ENCODE measurements at places on chromosomes 5 and 9.

DNA sequence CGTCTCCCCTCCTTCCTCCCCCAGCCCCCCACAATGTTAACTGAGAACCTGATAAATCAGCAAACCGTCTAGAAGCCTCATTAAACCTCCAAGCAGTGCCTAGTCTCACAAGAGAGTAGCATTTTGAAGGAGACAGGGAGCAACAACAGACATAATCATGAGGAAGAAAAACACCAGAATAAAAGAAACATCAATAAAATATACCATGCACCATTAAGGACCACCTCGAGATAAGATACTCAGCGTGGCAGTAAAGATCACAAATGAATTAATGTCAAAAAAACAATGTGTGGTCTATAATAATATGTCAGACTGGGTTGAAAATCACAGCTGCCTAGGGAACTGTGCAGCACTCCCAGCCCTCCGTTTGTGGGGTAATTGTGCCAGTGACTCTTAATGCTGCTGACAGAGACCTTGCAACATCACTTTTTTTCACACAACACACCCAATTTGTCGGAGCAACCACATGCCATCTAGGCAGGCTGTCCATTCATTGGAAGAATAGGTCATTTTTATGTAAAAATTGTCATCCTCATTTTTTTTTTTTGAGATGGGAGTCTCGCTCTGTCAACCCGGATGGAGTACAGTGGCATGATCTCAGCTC is 450.8 kb upstream of the WWC1 start:
- peak; percentile 65 for DNase-seq

GRCh38 chr9:36049408-36049807 is 12.7 kb downstream of the RECK start:
- no peak for DNase-seq

- no peak for DNase-seq
Measured at GRCh38 chr5:163563112-163563511, 57.7 kb downstream of the MAT2B start.

DNA sequence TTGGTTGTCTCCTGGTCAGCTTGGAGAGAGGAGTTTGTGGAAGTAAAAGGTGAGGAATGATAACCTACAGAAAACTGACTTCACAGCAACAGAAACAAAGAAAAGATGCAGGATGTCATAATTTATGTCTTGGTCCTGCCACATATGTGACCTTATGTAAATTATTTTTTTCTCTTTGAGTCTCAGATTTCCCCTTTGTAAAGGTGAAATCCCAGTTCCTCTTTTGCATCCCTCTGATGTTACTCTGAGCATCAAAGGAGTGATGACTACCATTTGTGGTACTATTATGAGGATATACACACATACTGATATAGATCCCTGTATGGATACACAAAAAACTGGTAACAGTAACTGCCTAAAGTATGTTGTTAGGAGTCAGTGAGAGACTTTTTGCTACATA is 1.4 kb upstream of the THG1L start:
- DNase-seq, result no peak

DNA sequence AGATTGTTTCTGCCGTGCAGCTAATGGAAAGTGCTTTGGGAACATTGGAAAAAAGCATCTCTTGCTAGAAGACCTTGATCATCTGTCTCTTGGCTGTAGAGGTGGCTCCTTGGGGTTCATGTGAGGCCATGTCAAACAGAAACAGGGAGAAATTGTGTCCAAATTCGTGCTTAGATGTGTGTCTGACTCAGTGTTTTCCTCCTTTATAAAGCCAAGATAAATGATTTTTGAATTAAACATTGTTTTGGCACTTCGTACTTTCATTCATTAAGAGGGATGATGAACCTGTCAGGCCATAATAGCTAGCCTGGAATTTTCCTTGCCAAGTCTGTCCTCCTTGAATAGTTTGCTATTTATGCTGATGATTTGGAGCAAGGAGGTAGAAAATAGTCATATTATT is 143.8 kb downstream of the FBXL7 start:
- DNase-seq, result no peak

GRCh38 chr5:172509405-172509781 is 55.1 kb upstream of the SH3PXD2B start:
- no peak for DNase-seq

DNA sequence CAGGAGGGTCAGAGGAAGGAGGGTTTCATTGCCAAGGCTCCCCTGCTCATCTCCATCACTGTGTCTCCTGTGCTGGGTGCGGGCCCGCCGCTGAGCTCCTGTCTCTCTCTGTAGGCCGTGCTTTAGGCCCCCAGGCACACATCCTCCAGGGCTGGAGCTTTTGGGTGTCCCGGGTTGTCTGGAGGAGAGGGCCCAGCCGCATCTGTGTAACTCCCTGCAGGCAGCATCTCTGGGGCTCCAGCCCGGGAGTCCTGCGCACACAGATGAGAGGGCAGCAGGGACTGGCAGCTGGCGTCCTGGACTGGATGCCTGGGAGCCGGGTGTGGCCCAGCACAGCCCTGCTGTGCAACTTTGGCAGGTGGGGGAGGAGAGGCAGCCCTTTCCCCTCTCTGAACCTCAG is 40.2 kb downstream of the LRSAM1 start:
- DNase-seq, result no peak

DNA sequence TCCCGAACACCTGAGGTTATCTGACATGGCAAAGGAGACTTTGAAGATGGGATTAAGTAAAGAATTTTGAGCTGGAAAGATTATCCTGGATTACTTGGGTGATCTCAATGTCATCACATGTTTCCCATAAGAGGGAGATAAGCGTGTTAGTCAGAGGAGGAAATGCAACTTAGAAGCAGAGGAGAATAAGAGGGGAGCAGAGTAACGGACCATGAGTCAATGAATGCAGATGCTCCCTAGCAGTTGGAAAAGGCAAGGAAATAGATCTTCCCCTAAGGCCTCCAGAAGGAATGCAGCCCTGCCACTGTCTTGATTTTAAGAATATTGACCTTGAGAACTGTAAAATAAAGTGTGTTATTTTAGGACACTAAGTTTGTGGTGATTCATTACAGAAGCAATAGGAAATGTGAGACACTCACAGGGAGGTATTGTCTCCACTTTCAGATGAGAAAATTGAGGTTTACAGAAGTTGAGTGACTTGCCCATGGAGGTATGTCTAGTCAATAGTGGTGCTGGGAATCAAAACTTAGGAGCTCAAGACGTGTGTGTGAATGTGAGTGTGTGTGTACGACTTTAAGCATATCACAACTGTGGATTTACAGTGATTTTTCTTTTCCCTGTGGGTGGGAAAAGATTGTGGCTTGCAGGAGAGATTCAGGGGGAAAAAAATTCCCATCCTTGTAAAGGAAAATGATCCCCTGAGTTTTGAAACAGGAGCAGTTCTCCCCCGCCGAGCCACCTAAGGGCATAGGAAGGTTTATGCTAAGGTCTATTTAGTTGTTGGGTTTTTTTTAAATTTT is 125.3 kb downstream of the TRIM32 start:
- DNase-seq, result no peak

DNA sequence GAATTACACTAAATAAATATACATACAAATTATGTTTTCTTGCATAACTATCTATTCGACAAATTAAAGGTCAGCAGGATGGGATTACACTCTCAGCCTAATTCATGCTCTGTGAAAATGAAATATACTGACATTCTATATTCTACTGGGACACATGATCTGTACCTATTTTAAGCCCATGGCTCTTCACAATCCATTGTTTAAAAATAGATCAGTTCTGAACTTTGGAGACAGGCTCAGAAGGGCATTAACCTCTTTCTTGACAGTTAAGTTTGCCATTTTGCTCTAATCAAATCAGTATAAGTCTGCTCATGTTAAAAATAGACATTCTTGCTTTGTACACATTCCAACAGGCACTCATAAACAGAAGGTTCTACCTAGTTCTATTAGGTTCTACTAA is 361.2 kb downstream of the HCN1 start:
- no peak for DNase-seq

DNA sequence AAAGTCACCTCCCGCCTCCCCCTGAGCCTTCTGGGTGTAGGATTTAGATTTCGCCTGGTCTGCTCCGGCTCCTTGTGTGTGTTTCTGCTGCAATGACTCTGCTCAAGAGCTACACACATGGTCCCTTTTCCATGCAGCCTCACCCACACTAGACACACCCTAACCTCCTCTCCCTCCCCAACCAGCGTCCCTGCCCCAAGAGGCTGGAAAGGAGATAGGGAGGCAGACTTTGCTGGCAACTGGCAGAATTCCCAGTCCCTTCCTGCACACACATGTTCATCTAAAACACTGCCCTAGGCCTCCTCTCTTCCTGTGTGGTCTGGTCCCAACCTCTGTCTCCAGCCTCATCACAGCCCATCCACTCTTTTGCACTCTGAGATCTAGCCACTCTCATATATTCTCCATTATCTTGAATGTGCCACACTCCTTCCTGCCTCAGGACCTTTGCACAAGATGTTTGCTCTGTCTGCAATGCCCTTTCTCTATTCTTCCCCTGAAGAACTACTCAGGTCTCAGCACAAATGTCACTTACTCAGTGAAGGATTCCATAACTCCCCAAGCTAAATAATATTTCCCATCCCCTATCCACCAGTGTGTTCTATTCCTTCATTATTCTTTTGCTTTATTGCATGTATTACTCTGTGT is 253.8 kb downstream of the CDK5RAP2 start:
- DNase-seq, result no peak

DNA sequence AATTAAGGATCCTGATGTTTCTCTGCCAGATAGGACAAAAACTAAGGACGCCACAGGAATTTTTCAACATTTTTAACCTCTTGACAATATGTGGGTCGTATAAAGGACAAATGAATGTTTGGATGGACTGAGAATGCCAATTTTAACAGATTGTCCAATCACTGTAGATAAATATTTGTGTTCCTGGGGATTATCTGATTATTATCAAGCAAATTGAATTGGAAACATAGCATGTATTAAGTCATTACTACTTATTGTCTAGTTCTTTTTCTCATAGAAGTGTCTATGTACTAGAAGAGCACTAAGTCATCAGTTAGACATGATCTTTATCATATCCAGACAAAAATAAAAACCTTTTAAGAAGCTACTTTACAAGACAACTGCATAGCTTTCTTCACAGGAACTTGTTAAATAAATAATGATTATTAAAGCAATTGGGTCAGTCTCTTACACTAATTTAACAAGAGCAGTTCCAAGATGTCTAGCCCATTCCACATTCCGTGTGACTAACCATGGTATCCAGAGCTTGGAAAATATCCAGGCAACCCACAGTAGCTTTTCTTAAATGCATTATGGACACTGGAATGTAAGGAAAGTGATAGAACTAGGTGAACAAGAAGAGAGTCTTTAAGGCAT is 127.5 kb upstream of the CDKN2B start:
- DNase-seq, result peak; percentile 64

GRCh38 chr5:14399054-14399692 is 182.4 kb upstream of the OTULINL start:
- DNase-seq, result peak; percentile 51

DNA sequence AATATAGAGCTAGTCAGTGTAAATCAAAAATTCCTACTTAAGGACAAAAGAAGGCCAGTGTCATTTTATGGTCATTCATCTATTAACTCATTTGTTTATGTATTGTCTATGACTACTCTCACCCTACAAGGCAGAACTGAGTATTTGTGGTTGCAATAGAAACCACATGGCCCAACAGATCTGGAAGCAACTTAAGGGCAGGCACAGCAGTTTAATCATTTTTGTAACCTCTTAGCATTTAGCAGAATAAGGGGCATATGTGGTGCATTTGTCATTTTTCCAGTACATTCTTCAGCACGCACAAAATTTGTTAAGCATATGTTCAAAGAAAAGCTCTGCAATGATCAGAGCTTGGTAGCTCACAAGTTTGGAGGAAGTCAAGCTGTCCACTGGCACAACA is 1.1 kb downstream of the FKBP15 start:
- peak; percentile 50 for DNase-seq

- no peak for DNase-seq
Measured at GRCh38 chr9:127485995-127486394, 34.7 kb downstream of the LRSAM1 start.

GRCh38 chr5:7793895-7794294 is 57.0 kb downstream of the CFAP90 start:
- no peak for DNase-seq

- no peak for DNase-seq
Measured at GRCh38 chr9:117242082-117242481, 172.8 kb downstream of the ASTN2 start.

GRCh38 chr5:66356011-66356565 is 212.0 kb downstream of the SREK1 start:
- DNase-seq, result peak; percentile 14

- no peak for DNase-seq
Measured at GRCh38 chr9:14313378-14313940, 482 bp downstream of the NFIB start.

DNA sequence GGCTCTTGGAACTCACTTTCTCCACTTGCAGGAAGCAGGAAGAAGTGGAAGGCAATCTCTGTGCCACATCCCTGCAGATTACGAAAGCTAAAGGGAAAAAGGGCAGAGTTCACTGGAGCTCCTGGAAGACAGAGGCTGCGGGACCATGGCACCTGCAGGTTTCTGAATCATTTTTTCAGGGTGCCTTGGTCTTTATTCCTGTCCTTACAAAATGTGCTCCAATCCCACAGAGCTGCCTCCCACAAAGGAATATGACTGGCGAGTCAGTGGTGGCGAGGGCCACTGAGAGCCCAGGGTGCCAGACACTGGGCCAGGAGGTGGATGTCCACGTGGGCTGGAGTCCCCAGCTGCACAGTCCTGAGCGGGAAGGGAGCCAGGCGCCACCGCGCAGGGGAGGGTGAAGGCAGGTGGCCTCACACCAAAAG is 183.0 kb downstream of the FANCC start:
- no peak for DNase-seq

DNA sequence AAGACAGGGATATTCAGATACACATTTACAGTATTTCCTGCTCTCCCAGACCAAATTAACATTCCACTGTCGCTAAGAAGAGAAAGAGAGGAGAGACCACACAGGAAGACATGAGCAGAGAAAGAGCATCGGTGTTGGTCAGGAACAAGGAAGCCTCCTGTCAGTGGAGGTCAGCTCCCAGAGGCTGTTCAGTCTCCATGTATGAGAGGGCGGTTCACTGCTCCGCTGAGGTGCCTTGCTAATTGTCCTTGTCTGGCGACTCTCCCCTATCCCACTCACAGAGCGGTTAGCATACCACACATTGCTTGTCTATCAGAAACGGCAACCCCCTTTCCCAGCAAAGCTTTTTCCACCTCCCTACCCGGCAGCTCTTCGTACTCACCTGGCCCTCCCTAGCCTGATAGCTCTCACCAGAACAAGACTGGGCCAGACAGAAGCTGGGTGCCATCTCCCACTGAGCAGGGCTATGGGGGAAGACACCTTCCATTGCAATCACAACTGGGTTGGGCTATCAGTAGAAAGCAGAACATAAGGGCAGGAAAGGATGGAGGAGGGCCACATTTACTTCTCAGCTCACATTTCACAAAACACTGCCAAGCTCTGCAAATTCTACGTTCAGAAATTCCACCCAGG is 58.6 kb upstream of the LMNB1 start:
- DNase-seq, result no peak

DNA sequence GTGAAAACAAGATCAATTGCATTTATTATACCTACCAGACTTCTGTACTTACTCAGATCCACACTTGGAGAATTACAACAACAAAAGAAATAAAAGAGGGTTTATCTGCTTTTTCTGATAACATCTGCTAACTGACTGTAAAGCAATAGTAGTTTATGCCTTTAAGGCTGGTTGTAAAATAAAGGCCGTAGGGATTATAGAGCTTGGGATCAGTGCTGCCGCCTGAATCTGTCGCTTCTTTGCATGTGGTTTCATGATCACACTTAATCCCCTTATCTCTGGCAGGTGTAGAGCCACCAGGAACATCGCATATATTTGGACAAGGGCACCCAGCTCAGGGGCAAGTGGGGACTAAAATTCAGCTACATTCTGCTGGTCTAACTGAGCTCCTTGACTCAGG is 146.7 kb downstream of the CCDC192 start:
- DNase-seq, result no peak

All from AG08395 (cell line).